ENCODE measurements at places on chromosomes 1 and 21. TPM values are rescaled to one million over a fixed set of nuclear protein-coding genes. Genes with fewer than 3 reads are reported as not detected.

DNA sequence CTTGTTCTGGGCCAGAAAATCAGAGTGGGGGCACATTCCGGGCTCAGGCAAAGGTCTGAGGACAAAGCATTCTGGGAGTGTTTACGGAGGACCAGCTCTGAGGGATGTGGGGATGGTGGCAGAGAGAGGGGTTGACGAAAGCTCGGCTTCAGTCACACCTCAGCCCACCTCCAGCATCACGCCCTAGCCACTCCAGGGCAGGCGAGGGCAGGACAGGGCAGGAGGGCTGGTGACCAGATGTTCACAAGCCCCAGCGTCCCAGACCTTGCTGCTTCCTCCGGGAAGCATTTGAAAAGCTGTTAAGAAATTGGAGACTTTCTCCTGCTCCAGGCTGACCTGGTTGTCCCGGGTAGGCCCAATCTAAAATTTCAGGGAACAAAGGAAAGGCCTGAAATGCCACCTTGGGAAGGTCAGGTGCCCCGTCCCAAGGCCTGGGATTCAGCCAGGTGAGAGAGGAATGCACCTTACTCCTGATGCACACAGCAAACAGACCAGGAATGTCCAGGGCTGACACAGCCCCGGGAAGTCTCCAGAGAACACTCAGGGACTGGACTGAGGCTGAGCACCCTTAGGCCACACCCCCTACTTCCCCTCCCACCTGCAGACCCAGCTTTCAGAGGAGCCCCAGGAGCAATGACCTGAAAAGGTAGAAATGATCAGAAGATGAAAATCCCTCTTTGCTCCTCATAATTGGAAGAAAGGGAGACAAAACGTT, 71.9 kb upstream of the KLHDC7A start:
- no peak for DNase-seq

The CFAP126 gene
- total RNA-seq: not detected

The FNDC7 gene
- not detected for total RNA-seq

The IGSF21 gene
- total RNA-seq: not detected

- no peak for DNase-seq
Measured at GRCh38 chr1:26328597-26328996, 10.8 kb downstream of the CD52 start.

The OR2G6 gene
- 0.04 TPM for total RNA-seq

- no peak for DNase-seq
Measured at GRCh38 chr1:38283696-38284470, 237.3 kb upstream of the POU3F1 start.

The RGS5 gene
- total RNA-seq: 263 TPM

DNA sequence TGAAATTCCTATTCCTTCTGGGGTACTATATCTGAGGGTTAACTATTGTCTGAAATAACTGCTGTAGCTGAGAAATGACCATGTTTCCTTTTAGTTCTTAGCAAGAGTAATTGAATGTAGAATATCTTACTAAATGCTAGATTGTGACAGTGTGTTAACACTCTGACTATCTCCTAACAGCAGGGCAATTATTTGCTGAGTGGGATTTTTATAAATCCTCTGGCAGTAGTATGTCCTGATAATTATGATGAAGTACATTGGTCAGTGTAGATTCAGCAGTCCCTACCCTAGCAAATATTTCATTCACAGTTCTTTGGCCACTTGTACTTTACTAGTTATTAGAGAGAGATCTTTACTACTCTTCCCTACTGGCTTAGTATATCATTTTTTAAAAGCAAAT, 138.6 kb downstream of the SPATA17 start:
- DNase-seq: no peak

The CFHR4 gene
- not detected for total RNA-seq

All from mesothelial cell of epicardium (in vitro differentiated cells).